Fibroblast of lung (primary cell): ENCODE measurements at places on chromosomes 7 and 10. TPM values are rescaled to one million over a fixed set of nuclear protein-coding genes. Genes with fewer than 3 reads are reported as not detected.

Gene MYL10
- total RNA-seq, result not detected in 2 replicates

Gene GIMAP7
- total RNA-seq, result not detected in 2 replicates

Gene MSS51
- 0.77 and 1.5 TPM in 2 replicates for total RNA-seq

Gene CAV1
- 174 and 461 TPM in 2 replicates for total RNA-seq

Gene CTAGE8
- 0.26 and 0.83 TPM in 2 replicates for total RNA-seq

Gene RGS10
- total RNA-seq, result 50.9 and 67.8 TPM in 2 replicates

Gene VWDE
- under 0.01 and 0.17 TPM in 2 replicates for total RNA-seq

Gene MYH16
- total RNA-seq, result not detected in 2 replicates

Gene HTR5A
- total RNA-seq, result not detected in 2 replicates

Gene TMEM176A
- 14.2 and 61.1 TPM in 2 replicates for total RNA-seq

Gene CFTR
- under 0.01 and 0.26 TPM in 2 replicates for total RNA-seq

Gene CFAP70
- 1.0 and 1.3 TPM in 2 replicates for total RNA-seq
